ENCODE measurements at places on chromosomes 11 and 22. TPM values are rescaled to one million over a fixed set of nuclear protein-coding genes. Genes with fewer than 3 reads are reported as not detected.

CARD18 gene
- not detected for polyA plus RNA-seq

TMEM45B gene
- not detected for polyA plus RNA-seq

- peaks cover 24% of the 10 kb centered on the region for H3K27me3 ChIP-seq
- no peak for DNase-seq
- H3K4me1 ChIP-seq = no peaks in the 10 kb centered on the region
Observed at GRCh38 chr11:69860796-69861445, 41.7 kb upstream of the FGF3 start.

MLC1 gene
- polyA plus RNA-seq = 71.7 TPM

OR8G5 gene
- polyA plus RNA-seq = not detected
